Liver (tissue), 10 donors: ENCODE measurements at places on chromosomes 13 and 19.
A peak's percentile ranks its signal among the peaks of the same experiment; 100 is the strongest.

DNA sequence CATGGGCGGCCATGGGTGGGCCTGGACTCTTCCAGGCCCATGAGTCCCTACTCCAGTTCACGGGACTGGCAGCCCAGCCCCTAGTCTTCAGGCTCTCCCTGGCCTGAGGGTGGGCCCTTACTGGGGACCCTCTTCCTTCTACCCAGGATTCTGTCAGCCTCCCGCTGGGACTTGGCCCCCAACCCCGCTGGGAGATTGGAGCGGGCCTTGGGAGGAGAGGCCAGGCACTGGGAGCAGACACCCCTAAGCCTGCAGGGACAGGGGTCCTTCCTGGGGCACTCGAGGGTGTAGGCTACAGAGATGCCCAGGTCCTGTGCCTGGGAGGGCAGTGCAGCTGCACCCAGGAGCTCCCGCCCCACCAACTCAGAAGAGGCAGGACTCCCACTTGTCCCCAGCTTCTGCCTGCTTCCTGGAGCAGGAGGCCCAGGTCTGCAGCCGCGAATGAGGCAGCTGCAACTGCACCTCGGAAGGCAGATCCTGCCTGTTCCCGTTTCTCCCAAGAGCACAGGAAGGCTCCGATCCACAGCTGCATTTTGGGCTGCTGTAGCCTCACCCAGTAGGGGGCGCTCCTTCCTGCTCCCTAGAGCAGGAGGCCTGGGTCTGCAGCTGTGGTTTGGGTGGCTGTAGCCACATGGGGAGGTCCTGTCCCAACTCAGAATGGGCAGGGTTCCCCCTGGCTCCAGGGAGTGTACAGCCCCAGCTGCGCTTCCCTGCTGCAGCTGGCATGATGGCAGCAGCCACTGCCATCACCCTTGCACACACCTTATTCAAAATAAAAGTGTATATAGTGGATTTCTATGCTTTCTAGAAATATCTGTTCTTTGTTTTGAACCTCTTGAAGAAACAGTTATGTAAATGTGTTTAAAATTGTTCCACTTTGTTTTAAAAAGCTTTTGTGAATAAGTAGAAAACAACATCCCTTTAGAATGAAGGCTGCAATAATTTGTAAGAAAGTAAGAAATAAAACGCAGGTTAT lies 46.8 kb downstream of the TEX26 start:
- H3K4me3 ChIP-seq: no peak overlapping the region
- H3K4me1 ChIP-seq: no peaks in the 10 kb centered on the region
- no peaks in the 10 kb centered on the region for H3K27me3 ChIP-seq
- no peak overlapping the region for H3K27ac ChIP-seq
- DNase-seq: peak; percentile 46

DNA sequence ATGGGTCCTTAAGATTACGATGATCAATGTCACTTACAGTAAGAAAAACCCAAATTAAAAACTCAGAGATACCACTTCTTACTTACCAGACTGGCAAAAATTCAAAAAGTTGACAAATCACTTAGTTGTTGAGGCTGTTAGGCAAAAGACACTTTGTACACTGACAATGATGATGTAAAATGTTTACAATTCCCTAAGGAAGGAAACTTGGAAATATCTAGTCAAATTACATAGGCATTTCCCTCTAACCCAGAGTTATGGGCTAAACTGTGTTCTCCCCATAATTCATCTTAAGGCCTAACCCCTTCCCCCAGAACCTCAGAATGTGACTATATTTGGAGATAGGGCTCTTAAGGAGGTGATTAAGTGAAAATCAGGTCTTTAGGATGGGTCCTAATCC lies 12.0 kb downstream of the TGDS start:
- H3K4me3 ChIP-seq: no peak overlapping the region
- peaks cover 24% of the 10 kb centered on the region for H3K4me1 ChIP-seq
- no peaks in the 10 kb centered on the region for H3K27me3 ChIP-seq
- no peak for DNase-seq
- peak overlapping the region; percentile 71 for H3K27ac ChIP-seq
- peaks cover 32% of the 10 kb centered on the region for H3K36me3 ChIP-seq

DNA sequence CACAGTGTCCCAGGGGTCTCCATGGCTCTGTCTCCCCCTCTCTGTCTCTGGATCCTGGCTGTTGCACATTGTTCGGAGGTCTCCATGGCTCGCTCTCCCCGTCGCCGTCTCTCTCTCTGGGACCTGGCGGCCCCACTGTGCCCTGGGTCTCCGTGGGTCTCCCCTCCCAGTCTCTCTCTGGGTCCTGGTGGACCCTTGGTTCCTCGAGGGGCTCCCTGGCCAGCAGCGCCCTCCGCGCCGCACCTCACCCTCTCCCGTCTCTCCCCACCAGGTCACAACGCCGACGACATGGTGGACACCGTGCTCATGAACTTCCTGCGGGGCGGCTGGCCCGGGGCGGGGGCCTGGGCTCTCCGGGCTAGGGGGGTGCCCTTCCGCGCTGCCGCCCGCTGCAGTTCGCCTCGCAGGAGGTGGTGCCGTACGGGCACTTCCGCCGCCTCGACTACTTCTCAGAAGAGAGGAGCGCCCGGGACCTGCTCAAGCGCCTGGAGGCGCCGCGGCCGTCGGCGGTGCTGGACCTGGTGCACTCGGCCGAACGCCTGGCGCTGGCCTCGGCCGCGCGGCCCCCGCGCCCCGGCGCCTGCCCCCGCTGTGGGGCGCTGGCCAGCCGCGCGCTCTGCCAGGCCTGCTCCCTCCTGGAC lies 29.1 kb downstream of the SIGLEC5 start:
- H3K4me1 ChIP-seq: no peaks in the 10 kb centered on the region
- no peak overlapping the region for H3K27ac ChIP-seq
- no peak for DNase-seq
- no peaks in the 10 kb centered on the region for H3K36me3 ChIP-seq

DNA sequence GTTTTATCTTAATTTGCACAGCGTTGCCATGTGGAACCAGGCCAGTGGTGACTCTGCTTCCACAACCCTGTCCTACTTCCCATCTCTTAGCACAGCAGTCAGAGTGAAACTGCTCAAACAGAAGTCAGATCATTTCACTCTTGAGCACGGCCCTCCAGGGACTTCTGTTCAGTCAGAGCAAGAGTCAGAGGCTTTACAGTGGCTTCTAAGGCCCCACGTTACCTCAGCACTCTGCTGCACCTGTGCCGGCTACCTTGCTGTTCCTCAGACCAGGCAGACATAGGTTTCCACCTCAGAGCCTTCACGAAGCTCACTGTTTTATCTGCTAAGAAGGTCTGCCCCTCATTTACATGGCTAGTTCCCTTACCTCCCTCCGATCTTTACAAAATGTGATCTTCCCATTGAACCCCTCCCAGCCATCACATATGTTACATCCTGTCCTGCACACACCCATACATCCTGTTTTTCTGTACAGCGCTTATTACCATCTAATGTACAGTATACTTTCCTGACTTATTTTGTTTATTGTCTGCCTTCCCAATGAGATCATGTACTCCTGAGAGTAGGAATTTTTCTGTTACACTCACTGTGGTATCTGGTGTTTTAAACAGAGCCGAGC lies 41.6 kb downstream of the TM9SF2 start:
- H3K27me3 ChIP-seq: no peaks in the 10 kb centered on the region
- no peak overlapping the region for H3K27ac ChIP-seq
- H3K36me3 ChIP-seq: peaks cover 6% of the 10 kb centered on the region
- no peak overlapping the region for H3K4me3 ChIP-seq

DNA sequence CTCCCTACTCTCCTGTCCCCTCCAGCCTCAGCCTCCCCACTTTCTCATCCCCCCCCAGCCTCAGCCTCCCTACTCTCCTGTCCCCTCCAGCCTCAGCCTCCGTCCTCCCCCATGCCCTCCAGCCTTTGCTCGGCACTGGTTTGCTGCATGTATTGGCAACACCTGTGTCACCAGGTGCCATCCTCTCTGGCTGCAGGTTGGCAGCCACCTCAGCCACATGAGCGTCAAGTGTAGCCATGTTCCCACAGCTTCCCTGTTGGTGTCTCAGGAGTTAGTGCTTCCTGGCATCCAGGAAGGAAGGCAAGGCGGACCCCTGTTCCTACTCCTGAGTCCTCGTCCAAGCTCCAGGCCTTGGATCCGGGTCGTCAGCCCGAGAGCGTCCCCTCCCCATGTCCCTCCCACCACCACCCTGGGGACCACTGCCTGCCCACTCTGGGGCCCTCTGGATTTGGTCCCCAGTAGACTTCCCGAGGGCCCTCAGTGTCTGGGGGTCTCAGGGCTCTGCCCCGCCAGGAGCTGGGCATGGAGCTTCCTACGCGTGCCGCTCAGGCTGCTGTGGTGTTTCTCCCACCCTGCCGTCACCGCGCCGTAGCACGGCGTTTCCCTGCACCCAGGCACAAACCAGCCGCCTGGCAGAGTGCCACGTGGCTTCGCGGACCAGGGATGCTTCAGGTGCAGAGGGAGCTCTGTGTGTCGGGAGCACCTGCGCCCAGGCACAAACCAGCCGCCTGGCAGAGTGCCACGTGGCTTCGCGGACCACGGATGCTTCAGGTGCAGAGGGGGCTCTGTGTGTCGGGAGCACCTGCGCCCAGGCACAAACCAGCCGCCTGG lies 128.3 kb upstream of the MCF2L start:
- H3K4me3 ChIP-seq: no peak overlapping the region
- no peak overlapping the region for H3K27ac ChIP-seq
- no peaks in the 10 kb centered on the region for H3K4me1 ChIP-seq
- no peak for DNase-seq
- H3K36me3 ChIP-seq: peaks cover 64% of the 10 kb centered on the region

GRCh38 chr13:110350049-110350448 lies 43.0 kb downstream of the COL4A2 start:
- H3K36me3 ChIP-seq: no peaks in the 10 kb centered on the region
- no peak overlapping the region for H3K27ac ChIP-seq
- no peak for DNase-seq
- no peaks in the 10 kb centered on the region for H3K27me3 ChIP-seq
- H3K4me3 ChIP-seq: no peak overlapping the region
- no peaks in the 10 kb centered on the region for H3K4me1 ChIP-seq

DNA sequence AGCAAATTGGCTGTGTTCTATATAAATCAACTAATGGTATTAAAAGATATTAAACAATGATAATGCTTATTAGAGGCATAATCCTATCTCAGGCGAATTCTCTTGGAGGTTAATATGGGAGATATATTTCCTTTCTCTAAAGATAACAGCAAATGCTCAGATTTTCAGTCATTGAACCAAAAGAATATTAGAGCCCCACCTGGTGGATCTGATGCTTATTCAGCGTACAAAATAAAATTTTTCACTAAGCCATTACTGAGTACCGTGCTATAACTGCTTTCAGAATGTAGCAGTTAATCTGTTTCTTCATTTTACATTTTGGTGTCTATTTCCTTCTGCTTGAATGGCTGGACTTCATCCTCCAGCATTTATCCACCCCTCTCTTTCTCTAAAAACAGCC lies 143.3 kb upstream of the IPO5 start:
- H3K27ac ChIP-seq: no peak overlapping the region
- H3K4me1 ChIP-seq: no peaks in the 10 kb centered on the region
- DNase-seq: no peak
- no peaks in the 10 kb centered on the region for H3K36me3 ChIP-seq
- H3K27me3 ChIP-seq: no peaks in the 10 kb centered on the region
- H3K4me3 ChIP-seq: no peak overlapping the region

DNA sequence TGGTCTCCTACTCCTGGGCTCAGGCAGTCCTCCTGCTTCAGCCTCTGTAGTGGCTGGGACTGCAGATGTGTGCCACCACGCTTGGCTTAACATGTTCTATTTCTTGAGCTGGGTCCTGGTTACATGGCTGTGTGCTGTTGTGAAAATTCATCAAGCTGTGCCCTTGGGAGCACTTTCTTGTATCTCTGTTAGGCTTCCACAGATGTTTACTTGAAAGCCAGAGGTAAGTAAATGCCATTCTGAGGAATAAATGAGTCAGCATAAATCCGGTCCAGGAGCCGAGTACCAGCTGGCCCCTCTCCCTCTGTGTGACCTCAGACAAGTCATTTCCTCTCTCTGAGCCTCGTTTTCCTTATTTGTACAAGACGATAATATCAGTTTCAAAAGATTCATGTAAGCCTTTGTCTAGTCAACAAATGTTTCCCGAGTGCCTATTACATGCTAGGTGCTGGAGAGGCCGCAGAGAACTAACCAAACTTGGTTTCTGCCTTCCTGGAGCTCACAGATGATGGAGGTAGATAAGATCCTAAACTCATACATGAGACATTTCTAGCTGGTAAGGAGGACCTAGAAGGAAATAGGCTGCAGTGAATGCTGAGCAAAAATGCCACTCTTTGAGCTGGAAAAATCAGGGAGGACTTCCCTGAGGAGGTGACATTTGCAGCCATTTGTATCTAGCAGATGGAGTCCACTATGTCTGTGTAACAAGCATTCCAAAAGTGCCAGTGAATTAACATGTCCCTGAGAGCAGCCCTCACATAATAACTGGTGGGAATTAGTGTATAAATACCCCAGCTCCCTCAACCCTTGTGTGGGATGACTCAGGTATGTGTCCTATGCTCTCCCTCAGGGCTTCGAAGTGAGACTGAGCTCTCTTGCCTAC lies 2.7 kb upstream of the RASAL3 start:
- no peak overlapping the region for H3K27ac ChIP-seq
- no peak for DNase-seq
- H3K4me3 ChIP-seq: no peak overlapping the region

DNA sequence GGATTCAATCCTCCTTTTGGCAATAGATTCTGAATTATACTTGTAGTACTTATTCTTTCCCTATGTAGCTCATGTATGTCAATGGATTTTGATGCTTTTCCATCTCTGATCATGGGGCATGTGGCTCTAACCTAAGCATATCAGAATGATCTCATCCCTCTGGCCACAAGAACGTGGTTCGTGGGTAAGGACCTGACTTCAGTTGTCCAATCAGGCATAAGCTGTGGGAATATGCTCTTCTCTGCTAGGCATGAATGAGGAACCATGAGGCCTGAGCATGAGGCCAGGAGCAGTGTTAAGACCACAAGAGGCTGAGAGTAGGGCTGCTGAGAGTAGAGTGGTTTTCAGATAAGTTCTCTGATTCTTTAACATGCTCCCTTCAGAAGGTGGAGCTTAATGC lies 292.4 kb upstream of the TSHZ3 start:
- no peak overlapping the region for H3K27ac ChIP-seq
- H3K4me3 ChIP-seq: no peak overlapping the region
- DNase-seq: no peak

DNA sequence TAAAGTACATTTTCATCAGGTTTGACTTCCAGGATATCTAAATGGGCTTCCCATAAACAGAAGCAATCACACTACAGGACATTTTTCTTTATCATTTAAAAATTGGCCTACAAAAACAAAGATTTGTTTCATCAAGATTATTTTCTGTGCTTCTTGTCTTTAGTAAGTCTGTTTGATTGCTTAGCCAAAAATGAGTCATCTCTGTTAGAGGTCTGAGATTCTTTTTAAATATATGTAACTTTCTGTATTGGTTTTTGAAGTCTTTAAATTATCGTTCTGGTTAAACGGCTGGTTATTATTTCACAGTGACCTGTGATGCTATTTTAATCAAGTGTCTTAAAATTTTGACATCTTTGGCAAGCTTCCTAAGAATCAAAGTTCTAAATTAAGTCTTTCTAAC lies 62.7 kb downstream of the SLITRK1 start:
- no peaks in the 10 kb centered on the region for H3K27me3 ChIP-seq
- no peak overlapping the region for H3K4me3 ChIP-seq
- no peaks in the 10 kb centered on the region for H3K4me1 ChIP-seq
